ENCODE measurements at places on chromosomes 16 and 17.
A peak's percentile ranks its signal among the peaks of the same experiment; 100 is the strongest.

- no peak for DNase-seq
Measured at GRCh38 chr16:80408014-80408413, 132.8 kb upstream of the DYNLRB2 start.

GRCh38 chr17:55343900-55344513 lies 77.6 kb downstream of the MMD start:
- DNase-seq, result no peak

DNA sequence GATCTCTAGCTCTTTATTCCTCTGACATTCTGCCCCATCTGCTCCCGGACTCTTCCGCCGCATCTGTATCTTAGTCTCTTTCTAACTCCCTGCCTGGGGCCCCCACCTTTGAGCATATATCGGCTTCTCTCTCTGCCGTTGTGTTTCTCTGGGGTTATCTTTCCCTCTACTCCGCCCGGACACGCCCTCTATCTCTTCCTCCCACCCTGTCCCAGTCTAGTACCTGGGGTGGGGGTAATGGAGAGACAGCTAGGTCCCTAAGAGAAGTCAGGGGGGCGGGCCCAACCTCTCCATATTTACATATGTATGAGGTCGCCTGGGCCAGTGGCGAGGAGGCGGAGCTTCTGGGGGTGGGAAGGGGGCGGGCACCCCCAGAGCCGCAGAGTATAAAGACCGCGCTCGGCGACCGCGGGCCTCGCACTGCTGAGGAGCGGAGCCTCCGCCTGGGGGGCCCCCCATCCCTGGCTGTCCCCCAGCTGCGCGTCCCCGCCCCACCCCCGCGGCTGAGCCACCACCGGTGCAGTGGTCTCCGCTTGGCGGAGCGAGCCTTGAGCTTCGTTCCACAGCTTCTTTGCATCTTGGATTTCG lies at the start of gene ATP1B2:
Gene ATP1B2 (plus strand): TSS at position 418 of the 588 bp plus-strand sequence. CDS start 593 bp downstream, outside the sequence.
- peak; percentile 79 for DNase-seq

DNA sequence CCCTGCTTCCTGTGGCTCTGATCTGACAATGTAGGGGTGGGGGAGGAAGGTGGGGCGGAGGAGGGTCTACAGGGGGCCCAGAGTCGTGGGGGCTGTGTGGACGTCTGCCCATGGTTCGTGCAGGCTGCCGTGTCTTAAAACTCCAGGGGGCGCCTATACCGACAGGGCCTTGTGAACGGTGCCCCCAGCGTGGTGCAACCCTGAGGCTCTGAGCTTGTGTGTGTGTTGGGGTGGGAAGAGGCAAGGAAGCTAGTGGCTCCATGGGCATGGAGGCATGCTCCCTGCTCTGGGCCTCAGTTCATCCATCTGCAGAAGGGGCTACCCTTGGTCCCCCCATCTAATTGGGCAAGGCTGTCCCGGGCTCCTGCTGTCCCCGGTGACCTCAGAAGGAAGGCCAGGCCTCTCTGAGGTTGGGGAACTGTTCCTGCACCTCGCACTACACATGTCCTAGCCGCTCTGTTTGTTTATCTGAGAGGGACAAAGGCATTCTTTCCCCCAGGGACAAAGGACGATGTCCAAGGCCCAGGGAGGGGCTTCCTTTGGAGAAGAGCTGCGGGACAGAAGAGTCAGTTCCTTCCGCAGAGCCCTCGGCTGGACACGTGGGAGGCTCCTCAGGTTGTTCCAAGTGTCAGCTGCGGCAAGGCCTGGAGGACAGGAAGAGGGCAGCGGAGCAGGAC lies 13.5 kb downstream of the CA4 start:
- no peak for DNase-seq

DNA sequence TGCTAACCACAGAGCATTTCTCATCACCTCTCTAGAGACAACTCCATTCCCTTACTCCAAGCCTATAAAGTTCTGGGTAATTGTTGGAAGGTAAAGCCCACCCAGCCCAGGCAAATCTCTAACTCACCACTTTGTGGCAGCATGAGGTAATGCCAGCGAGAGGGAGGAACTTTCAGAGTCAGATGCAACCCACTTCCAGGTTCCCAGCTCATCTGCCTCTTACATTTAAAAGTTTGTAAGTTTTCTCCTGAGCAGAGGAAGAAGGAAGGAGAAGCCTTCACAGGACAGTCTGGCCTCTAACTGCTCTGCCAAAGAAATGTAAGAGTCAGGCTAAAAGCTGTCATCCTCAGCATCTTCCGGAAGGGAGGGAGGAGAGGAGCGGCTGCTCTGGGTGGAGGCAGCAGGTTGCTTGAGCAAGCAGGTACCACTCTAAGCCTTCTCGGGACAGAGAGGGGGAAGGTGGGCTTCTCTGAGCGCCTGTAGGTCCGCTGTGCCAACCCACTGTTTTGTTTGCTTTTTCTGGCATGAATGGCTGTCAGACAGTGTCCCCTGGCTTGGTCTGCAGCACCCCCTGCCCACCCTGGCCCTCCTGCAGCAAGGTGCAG lies 1.0 kb downstream of the ZNF319 start:
- peak; percentile 51 for DNase-seq
